Keratinocyte (primary cell): ENCODE measurements at places on chromosomes 11 and 22. TPM values are rescaled to one million over a fixed set of nuclear protein-coding genes. Genes with fewer than 3 reads are reported as not detected.

Gene LRP4
- polyA plus RNA-seq, result 2.3 to 5.2 TPM (median 3.4 TPM) in 3 replicates

Gene EFCAB6
- 0.18 to 0.31 TPM (median 0.27 TPM) in 3 replicates for polyA plus RNA-seq

Gene UBQLN3
- not detected in 3 replicates for polyA plus RNA-seq

Gene PANX3
- polyA plus RNA-seq, result not detected in 3 replicates

Gene SHISAL1
- 0.18 to 1.5 TPM (median 0.24 TPM) in 3 replicates for polyA plus RNA-seq

Gene C1QTNF4
- 0.10 TPM in 1 of 3 replicates, not detected in the others for polyA plus RNA-seq

Gene CTTN
- 184 to 221 TPM (median 195 TPM) in 3 replicates for polyA plus RNA-seq

Gene KBTBD4
- polyA plus RNA-seq, result 14.0 to 17.1 TPM (median 15.4 TPM) in 3 replicates

Gene KCNK4
- polyA plus RNA-seq, result not detected in 3 replicates
